Activated CD4-positive, alpha-beta T cell treated with anti-CD3 and anti-CD28 coated beads, Interleukin-2, amount 50 U/mL, for 48 hours (primary cell): ENCODE measurements at places on chromosomes 2 and 18.

- DNase-seq = no peak
Measured at GRCh38 chr18:6219116-6219717, 195.5 kb downstream of the L3MBTL4 start.

DNA sequence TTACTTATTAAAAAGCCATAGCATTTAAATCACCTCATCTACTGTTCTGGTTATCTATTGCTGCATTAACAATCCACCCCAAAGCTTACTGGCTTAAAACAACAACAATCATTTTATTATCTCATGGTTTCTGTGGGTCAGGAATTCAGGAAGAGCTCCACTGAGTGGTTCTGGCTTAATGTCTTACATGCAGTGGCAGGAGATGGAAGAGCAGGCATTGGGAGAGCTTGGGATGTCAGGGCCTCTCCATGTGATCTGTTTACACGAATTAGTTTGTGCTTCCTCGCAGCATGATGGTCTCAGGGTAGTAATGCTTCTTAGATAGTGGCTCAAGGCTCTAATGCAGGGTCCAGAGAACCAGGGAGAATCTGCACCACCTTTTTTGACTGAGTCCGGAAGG lies 14.4 kb upstream of the REL start:
- DNase-seq = no peak

- no peak for DNase-seq
Measured at GRCh38 chr2:37326866-37327634, 2.4 kb upstream of the PRKD3 start.

DNA sequence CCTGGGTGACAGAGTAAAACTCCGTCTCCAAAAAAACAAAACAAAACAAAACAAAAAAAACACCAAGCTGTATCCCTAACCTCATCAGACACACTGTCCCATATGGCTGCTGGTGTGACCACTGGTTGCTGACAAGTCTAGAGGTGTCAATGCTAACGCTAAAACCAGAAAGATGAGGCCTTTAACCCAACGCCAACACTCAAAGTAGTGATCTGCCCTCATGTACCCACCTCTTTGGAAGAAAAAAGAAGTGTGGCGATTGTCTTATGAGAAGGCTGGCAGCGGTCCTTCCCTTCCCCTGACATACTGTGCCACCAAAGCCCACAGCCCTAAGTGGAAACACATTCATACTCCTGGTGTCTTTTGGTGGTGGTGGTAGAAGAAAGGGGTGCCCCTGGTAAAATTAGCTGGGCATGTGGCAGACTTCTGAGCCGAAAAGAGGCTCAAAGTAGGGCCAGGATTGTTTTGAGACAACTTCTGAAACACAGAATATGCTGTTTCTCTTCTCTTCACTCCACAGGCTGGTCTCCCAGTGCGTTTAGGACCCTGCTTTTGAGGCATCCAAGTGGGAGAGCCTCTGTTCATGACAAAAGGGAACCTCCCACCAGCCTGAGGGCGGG lies 9.8 kb downstream of the SERTAD2 start:
- no peak for DNase-seq

DNA sequence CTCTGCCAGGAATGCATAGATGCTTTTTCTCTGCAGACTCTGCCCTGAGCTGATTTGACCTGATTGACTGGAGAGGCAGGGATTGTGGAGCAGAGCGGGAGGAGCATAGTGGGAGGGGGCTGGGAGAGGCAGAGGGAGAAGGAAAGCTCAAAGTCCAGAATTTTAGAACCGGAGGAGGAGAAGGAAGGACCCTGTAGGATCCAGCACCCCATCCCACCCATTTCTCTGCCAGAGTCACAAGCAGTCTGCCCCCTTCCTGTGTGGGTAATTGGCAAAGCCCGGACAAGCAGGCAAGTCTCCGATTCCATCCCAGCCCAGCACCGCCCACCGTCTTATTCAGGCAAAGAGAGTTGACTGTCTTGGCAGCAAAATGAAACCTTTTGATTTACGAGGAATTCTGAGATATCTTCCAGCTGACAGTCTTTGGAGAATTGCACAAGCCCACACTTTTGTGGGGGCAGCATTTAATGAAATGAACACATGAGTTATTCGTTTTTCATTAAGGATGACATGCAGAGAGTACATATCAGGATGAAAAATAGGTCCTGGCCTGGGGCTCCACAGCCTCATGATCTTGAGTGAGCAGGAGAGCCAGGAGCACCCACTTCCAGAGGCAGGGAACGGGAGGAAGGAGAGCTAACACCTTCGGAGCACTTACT lies 103.1 kb downstream of the MCFD2 start:
- no peak for DNase-seq

GRCh38 chr2:75545922-75546321 lies 14.8 kb downstream of the EVA1A start:
- no peak for DNase-seq

DNA sequence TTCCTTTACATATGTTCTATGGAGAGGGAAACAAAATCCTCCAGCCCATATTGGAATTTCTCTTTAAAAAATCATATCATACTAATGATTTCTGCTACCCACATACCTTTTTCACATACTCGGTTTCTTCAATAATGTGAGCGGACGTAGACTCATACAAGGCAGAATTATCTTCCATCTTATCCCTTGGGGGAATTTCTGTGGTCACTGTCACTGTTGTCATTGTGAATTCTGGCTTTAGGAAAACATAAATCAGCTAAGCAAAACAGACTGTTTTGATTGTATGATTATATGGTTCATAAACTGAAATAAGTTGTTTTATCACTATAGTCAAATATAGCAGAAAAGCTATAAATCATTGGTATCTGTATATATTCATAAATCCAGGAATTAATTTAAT lies 16.7 kb downstream of the CCDC68 start:
- DNase-seq = no peak

DNA sequence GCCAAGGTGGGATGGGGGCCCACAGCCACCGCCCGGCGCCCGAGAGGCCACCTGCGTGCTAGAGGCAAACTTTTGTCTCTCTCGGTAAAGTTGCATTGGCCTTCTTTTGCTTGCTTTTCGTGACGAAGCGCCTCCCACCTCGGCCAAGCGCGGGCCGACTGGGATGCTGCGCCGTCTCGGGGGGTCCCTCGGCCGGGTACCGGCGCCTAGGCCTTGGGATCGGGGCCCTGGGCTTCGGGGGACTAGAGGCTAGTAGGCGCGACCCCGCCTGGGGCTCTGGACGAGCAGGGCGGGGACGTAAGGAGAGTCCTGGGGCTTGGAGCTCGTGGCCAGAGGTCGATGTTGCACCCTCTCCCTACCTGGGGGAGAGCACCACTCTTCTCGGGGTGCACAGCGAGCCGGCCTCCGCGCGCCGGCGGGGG lies 545 bp downstream of the GLI2 start:
- DNase-seq = peak; percentile 7
